ENCODE measurements at places on chromosomes 7 and 10.

DNA sequence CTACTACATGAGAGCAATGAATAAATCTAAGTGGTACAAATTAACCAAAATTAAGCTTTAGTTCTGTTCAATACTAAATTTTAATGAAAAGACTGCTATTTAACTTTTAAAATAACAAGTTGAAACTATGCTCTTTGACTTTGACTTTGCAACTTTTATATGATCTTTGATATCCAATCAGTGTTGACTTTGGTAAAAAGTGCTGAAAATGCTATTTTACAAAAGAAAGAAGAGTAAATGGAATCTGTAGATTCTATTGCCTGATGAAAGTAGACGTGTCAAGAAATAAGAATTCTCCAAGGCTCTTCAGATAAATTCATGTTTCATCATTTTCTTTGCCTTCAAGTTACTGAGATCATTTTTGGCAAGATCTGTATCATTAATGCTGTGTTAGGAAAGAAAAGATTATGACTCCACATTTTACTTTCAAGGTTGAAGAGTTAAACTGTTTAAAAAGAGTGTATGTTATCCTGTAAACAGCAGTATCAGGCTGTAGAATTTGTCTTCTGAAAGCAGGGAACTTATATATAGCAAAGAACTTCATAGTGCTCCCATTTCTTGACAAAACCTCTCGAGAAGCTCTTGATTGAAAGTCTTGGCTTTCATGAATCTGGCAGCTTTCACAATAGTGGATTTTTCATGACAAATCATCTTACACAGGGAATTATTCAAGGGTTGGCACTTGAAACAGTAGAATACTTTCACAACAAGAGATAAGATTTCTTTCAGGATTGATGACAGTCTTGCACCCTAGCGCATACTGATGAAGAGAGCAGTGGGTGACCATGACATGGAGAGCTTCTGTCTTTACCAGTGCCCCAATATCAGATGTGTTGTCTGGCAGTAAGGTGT lies 72.1 kb downstream of the PTEN start:
- no peak for DNase-seq

GRCh38 chr10:131048606-131049005 lies 262.9 kb downstream of the TCERG1L start:
- no peak for DNase-seq

- DNase-seq, result no peak
These were observed 3.1 kb upstream of the RBP4 start for GRCh38 chr10:93604146-93604545.

GRCh38 chr10:93947055-93947454 lies 46.7 kb upstream of the PLCE1 start:
- no peak for DNase-seq

- no peak for DNase-seq
These were observed 193.1 kb upstream of the POM121L12 start for GRCh38 chr7:52842202-52842900.

GRCh38 chr7:44505595-44505994 lies 15.1 kb upstream of the NUDCD3 start:
- DNase-seq, result no peak

DNA sequence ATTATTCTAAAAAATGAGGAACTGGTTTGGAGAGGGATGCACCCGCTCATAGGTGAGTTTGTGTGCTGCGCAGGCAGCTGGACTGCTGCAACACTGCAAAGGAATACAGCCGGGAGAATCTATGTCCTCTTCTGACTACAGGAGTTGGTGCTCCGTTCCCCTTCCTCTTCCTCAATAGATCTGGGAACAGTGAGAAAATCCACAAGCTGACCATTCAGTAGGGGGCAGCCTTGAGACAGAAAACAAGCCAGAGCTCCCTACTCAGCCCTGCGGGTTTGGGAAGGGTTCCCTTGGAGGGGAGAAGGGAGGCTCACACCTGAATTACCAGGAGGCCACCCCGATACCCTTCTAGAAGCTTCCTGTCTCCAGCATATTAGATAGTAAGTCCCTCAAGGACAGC lies 87.3 kb upstream of the FOXI2 start:
- DNase-seq, result no peak

DNA sequence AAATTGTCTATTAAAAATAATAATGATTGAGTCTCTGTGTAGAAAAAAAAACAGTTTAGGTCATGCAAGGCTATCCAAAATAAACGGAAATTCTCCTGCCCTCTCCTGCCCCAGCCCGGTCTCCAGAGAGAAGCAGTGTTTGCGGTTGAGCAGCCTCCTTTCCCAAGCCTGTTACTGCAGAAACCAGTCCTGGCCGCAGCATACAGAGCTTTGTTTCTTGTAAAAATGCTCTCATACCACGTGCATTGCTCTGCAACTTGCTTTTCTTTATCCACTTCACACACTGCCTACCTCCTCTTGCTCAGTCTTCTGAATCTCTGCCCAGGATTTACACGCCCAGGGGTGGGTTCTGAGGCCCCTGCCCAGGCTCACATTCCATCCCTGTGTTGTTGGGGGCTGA lies 34.4 kb upstream of the CUL1 start:
- no peak for DNase-seq

GRCh38 chr7:7564323-7564780 lies 2.3 kb upstream of the MIOS start:
- DNase-seq, result no peak

DNA sequence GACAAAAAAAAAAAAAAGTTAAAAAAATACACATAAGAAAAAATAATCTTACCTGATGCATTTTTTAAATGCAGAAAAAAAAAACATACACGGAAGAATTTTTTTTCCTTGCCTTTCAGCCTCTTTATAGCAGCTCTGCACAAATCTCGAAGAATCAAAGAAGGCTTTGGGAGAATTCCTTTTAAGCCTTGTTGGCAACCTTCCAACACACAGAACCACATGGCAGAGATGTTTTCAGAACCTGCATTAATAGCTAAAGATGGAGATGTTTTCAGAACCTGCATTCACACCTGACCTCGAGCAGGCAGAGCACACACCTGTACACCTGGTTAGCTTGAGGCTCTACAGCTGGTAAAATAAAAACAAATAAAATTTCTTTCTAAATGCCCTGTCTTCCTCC lies 65.6 kb downstream of the DOCK4 start:
- DNase-seq, result no peak

GRCh38 chr10:126128581-126128980 lies 232.2 kb downstream of the FANK1 start:
- no peak for DNase-seq

GRCh38 chr7:27745064-27745583 lies 5.2 kb downstream of the TAX1BP1 start:
- DNase-seq, result no peak

- DNase-seq, result no peak
These were observed 817.9 kb downstream of the DNAJB9 start for GRCh38 chr7:109387530-109387929.

GRCh38 chr7:73452999-73453635 lies 19.5 kb downstream of the FZD9 start:
- DNase-seq, result no peak

- peak; percentile 14 for DNase-seq
These were observed 35.5 kb upstream of the DGKI start for GRCh38 chr7:137882261-137882668.

GRCh38 chr7:128033246-128033645 lies 2.0 kb upstream of the LRRC4 start:
- no peak for DNase-seq

DNA sequence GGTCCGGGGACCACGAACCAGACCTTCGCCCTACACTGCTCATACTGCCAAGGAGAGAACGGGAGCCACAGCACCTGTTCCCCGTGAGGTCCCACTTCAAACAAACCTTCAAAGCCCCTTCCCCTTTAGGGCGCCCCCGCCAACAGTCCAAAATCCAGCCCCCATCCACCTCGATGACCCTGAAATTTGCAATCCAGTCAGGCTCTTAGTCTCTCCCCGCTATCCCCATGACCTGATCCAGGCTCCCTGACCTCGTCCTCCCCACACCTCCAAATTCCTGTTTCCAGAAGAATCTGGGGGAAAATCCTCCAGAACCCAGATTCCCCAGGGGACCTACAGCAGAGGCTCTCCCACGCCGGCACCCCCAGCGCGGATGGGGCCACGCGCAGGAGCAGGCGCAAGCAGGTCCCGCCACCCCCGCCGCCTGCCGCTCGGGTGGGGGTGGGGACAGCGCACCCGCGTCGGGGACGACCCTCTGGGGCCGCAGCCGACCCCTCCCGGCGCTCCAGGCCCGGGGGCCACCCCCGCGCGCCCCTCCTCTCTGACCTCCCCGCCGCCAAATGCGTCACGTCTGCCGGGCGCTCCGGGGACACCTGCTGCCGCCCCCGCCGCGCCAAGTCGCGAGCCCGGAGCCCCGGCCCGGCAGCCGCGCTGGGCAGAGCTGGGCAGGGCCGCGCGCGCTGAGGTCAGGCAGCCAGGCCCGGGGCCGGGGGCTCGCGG lies 753 bp downstream of the CAMK2B start:
- no peak for DNase-seq

GRCh38 chr10:2019281-2019680 lies 282.0 kb upstream of the ADARB2 start:
- DNase-seq, result no peak

GRCh38 chr7:39464350-39465054 lies 101.7 kb upstream of the YAE1 start:
- no peak for DNase-seq

- no peak for DNase-seq
These were observed 254.5 kb upstream of the RNF32 start for GRCh38 chr7:156386097-156386496.

DNA sequence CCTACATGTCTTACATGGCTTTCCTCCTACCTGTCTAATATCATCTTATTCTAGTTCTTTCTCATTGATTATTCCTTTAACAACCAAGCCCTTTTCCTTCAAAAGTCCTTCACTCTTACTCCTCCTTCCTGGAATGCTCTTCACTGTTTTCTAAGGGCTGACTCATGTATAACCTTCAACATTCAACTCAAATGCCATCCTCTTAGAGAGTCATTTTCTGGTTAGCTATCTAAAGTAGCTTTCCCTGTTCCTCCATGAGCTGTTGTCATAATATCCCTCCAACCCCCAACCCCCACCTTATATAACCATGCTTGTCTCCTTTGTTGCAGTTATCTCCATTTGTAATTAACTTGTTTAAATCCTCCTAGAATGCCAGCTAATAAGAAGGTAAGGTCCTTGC lies 286.8 kb downstream of the ADK start:
- no peak for DNase-seq

DNA sequence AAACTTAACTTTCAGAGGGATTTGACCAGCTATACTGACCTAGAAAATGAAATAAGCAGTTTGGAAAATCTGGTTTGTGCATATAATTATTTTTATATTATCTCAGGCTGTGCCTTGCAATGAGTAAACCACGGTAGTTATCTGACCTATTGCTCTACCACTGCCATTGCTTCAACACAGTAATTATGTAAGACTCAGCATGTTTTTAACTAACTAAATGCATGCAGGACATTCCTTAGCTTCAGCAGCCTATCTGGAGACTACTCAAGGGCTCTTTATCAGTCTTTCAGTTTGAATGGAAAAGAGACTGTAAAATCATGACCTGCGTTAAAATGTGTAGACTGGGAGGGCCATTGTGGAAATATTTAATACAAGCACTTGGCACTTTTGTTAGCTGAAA lies 22.5 kb downstream of the CHN2 start:
- DNase-seq, result no peak

DNA sequence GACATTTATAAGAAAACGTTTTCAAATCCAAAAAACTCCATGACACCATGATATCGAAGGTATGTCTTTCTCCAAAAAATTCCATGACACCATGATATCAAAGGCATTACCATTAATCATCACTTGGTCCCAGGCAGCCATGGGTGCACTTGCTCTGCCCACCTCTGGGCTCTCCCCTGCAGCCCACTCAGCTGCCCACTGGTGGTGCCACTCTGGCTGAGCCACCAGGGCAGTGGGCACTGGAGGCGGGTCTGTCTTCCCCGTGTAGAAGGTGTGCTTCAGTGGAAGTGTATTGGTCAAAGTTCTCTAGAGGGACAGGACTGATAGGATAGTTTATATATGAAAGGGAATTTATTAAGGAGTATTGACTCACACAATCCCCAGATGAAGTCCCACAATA lies 240.4 kb downstream of the KLF6 start:
- no peak for DNase-seq

DNA sequence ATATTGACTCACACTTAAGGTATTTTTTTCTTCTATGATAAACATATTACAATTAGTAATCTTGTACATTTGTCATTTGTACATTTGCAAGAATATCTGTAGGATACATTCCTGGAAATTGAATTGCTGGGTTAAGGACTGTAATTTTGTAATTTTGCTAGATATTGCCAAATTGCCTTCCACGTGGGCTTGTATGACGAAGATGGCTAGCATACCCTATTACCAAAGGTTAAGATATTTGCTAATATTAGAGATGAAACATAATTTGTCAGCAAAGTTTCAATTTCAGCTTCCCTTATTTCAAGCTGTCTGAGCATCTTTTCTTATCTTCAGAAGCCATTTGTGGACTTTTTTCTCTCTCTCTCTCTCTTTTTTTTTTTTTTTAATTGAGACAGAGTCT lies 1.0 kb upstream of the LYZL2 start:
- DNase-seq, result no peak

- no peak for DNase-seq
These were observed 55.6 kb upstream of the NKX6-2 start for GRCh38 chr10:132841615-132841975.

GRCh38 chr7:102874966-102875365 lies 37.8 kb upstream of the LRRC17 start:
- DNase-seq, result no peak

GRCh38 chr7:97479740-97480290 lies 252.1 kb upstream of the TAC1 start:
- no peak for DNase-seq

DNA sequence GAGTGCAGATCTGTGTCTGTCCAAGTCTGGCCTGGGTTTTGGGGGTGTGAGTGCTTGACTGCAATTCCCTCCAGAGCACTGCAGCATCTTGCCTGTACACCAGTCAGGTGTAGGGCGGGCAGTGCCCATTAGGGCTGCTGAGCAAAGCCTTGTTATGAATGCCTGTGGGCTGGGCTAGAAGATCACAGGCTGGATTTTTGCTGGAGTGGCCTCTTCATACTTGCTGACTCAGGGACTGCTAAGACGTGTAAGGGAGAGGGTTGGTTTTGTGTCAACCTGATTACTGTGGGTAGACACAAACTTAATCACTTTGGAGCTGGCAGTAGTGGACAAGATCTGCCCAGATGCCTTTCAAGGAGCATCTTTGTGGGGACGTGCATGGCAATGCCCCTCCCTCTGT lies 29.6 kb downstream of the DMBT1 start:
- DNase-seq, result no peak

DNA sequence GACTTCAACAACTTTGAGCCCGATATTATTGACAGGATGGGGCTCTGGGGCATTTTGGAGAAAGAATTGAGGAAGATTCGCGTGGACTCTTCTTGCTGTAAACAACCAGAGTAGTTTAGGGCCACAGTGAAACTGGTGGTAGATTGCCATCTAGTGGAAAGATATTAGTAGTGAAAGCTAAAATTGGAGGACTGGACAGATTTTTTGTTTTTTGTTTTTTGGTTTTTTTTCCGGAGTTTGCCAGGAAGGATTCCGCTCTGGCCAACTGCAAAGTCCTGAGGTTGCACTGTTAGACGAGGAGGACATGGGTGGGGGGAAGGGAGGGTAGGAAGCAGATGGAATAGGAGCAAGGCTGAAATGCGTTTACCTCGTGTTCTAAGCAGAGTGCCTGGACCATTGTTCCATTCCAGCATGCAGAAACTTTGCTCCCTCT lies 11.7 kb downstream of the NOBOX start:
- no peak for DNase-seq

Measured in occipital lobe (tissue), 3 donors.